ENCODE measurements at places on chromosomes 2 and 18.

DNA sequence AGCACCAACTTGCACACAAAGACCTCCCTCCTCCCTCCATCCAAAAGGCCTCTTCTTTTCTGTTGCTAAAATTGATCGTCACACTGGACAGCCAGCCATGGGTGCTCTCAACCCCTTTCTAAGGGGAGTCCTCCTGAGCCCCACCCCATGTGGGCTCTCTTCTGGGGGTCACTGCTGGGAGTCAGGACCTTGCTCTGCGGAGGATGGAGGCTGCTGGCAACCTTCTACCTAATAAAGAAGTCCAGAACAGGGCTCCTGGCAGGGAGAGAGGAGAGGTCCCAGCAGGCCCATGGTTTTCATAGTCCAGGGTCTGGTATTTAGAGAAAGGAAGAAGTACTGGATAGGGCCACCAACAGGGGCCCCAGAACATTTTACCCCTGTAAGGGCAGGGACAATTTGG, 67.6 kb upstream of the OTOS start:
- DNase-seq, result no peak

- DNase-seq, result no peak
Measured at GRCh38 chr2:47905386-47906156, 727 bp downstream of the FBXO11 start.

DNA sequence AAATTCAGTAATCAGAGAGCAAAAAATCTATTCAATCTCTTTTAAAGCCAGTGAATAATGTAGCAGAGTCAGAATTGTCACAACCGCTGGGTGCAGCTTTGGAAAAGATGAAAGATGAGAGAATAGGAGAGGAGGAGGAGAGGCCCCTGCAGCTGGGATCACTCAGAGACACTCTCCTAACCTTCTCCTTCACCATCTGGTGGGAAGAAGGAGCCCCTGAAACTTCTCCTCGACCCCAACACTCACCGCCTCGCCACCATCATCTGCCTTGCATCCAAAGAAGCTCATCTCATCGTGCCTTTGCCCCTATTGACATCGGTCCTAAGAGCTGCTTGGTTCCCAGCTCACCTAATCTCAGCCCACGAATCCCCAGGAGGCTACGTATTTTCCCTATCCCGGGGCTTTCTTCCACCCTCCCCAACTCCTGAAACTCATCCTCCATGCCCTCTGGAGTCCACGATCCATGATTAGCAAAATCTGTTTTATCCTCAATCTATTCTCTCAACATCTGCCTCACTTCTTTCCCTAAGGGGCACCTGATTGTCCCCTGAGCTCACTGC, 58.5 kb downstream of the PKDCC start:
- DNase-seq, result no peak

DNA sequence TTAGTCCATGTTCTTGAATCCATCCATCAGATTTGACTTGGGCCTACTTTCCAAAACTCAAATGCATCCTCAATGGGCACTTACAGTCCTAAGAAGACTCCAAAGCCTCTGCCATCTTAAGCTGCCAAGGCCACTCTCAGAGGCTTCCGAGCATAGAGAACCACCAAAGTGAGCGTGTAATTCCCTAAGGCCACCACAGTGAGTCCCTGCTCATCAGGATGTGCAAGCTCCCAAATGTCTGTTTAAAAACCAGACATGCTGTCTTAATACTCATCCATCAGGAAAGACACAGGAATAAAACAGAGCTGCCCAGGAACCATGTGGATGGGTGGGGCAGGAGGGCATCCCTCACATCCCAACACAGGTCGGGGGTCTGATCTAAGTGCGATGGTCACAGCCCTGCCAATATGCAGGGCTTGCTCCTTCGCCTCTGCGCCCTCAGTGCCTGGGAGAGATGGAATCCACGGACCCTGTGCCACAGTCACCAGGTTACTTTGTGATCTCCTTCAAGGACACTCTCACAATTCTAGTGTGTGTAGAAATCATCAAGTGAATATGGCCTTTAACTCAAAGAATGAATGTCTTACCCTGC, 80.4 kb downstream of the POLR1A start:
- no peak for DNase-seq

- no peak for DNase-seq
Measured at GRCh38 chr18:22267697-22268096, 98.3 kb downstream of the GATA6 start.

- no peak for DNase-seq
Measured at GRCh38 chr2:12506846-12507245, 209.9 kb upstream of the TRIB2 start.

GRCh38 chr2:30807249-30807648, at the start of gene CAPN13:
Gene CAPN13, minus strand, starts transcription at chr2:30807446. Its CDS starts 20,121 bp downstream, at chr2:30787325.
- DNase-seq, result no peak

- no peak for DNase-seq
Measured at GRCh38 chr2:160454070-160454797, 39.4 kb downstream of the RBMS1 start.

DNA sequence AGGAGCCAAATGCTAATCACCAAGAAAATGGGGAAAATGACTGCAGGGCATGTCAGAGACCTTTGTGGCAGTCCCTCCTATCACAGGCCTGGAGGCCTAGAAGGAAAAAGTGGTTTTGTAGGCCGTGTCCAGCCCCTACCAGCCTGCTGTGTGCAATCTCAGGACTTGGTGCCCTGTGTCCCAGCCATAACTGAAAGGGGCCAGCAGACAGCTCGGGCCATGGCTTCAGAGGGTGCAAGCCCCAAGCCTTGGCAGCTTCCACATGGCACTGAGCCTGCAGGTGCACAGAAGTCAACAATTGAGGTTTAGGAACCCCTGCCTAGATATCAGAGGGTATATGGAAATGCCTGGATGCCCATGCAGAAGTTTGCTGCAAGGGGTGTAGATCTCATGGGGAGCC, 391.2 kb upstream of the FSIP2 start:
- no peak for DNase-seq

DNA sequence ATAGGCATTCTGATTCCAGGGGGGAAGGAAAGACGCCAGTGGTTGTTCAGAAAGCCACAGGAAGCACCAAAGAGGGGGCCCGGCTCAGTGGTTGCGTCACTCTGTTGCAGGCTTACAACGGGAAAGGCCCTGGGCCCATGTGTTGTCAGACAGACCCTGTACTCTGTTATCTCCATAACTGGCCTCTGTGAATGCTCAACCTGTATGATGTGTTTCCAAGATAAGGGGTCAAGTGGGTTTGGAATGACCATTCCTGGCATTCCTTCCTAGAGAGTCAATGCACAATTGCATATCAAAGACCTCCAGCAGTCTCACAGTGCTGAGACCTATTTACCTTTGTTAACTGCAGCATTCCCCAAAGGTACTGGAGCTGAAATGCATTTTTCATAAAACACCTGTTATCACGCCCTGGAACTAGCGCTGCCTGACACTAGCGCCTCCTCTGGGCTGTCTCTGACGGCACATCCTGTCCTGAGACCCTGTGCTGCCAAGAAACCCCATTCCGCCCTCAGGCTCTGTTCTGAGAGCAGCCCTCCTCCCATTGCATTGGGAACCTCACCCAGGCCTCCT, 13.2 kb upstream of the LRRFIP1 start:
- DNase-seq, result peak; percentile 10

- no peak for DNase-seq
Measured at GRCh38 chr2:128273469-128274081, 45.1 kb downstream of the HS6ST1 start.

GRCh38 chr18:48778344-48779011, 172.3 kb downstream of the SMAD7 start:
- no peak for DNase-seq

DNA sequence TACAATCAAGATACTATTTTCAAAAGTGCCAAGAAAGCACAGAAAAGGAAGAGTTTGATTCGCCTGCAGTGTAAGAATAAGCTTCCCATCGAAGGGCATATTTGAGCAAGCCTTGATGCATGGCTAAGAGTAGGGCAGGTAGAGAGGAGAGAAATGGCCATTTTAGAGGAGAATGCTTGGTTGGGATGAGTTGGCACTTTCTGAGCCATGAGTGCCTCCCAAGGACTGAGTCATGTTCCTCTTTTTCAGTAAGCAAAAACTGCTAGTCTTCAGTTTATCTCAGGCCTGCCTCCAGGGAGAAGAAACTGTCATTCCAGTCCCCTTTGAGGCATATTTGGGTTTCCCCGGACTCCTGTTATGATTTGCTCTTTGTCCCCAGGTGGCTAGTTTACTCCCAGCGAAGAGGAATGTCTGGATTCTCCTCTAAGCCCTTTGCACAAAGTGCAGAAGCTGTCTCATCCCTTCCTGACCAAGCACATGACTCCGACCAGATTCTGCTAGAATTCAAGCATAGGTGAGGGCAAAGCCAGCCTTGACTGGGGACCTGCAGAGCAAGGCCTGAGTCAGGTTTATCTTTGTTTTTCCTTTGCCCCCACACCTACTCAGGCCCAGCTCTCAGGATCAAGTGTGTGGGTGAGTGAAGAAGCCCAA, 115.2 kb downstream of the TTC32 start:
- peak; percentile 50 for DNase-seq

GRCh38 chr18:8520266-8520665, 89.0 kb upstream of the RAB12 start:
- no peak for DNase-seq

DNA sequence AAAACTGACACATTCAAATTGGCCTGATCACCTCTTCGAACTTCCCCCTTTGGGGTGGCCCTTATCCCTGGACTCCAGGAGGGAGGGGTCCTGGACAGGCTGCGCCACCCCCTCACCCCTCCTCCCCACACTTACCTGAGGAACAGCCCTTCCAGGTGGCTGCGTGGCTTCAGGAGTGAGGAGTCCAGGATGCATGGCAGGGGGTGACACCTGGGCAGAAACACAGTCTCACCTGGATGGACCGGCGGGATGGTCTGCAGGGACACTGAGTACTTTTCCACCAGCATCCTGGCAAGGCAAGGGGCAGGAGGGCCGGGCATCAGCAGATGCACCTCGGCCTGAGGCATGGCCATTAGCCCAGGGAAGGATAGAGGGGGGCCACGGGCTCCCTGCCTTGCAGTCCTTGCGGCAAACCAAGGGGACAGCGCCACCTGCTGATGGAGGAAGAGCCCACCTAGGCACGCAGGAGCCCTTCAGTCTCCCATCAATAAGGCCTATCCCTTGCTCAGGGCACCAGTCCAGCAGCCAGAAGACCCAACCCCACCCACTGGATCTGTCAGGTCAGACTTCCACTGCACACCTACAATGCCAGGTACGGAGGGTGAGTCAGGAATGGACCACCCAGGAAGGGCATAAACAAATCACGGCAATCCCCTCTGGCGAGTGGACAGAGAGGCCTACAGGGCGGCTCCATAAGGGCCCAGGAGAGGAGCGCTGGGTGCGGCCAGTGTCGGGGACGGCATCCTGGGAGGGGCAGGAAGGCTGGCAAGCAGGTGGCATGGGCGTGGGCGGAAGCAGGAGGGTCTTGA, 26.0 kb downstream of the FAM178B start:
- DNase-seq, result peak; percentile 81

GRCh38 chr2:144659731-144660275, 139.9 kb upstream of the ZEB2 start:
- peak; percentile 99 for DNase-seq

DNA sequence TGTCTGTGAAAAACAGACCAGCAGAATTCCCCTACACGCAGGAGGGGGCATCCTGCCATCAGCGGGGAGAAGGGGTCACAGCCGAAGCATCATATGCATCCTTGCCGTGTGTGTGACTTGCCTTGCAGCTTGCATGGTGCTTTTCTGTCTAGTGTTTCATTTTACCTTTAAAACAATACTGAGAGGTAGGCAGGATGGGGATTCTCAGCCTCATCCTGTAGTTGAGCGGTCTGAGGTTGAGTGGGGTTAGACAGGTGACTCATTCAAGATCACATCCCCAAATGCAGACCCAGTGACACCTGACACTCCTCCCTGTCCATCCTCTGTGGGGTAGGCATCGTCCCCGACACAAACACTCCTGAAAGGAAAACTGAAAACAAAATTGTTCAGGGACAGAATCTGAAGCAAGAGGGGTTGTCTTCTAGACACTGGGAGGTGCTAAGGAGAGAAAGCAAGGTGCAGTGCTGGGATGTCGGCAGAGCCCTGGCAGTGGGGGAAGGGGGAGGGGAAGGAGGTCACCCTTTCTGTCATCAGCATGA, 7.9 kb downstream of the ARL4C start:
- DNase-seq, result no peak

DNA sequence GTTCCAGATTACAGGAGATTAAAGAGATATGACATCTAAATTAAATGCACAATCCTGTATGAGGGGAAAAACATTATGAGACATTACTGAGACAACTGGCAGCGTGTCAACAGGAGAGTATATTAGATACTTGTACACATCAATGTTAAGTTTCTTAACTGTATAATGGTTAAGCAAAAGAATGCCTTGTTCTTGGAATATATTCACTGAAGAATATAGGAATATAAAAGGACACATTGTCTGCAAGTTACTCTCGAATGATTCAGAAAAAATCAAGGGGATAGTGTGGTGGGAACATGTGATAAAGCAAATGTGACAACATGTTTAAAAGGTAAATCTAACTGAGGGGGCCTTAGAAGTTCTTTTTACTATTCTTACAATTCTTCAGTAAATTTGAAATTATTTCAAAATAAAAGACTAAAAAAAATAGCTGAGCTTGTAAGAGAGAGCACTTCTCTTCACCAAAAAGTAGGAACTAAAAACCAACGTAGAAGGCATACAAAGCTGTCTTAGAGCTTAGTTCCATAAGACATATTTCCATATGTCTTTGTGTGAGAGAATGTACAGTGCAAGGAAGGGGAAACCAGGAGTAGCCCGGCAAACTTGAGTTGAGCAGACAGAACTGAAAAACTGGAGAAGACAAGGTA, 7.5 kb downstream of the WDPCP start:
- DNase-seq, result no peak

DNA sequence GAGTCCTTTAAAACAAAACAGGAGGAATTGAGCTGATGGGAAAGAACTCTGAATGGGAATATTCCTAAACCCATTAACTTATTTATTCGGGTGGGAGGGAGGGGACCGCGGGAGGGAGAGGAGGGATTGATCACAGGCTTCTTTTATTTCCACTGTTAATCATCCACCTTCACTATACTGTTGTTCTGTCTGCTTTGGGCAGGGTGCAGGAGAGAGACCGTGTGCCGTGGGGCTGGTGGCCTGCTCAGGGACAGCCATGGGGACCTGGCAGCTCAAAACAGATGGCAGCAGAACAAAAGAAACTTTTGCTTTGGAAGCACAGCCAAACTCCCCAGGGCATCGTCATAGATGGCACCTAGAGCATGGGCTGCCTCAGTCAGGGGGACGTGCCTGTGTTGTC, 195.3 kb downstream of the MGAT5 start:
- no peak for DNase-seq

DNA sequence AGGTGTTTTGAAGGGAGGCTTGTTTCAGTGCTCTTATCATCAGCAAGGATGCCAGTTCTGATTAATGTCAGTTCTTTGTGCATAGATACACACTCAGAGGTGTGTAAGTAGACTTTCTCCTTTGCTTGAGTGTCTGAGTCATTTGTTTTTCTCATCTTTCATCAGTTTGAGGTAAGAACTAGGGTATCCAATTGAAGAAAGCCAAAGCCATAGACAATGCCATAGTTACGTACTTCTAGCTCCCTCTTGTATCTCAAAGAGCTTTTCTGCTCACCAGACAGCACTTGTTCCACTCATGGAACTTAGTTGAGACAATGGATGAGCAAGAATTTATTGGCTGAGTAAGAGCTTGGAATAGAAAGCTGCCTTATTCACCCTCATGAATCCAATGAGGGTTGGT, 520.1 kb downstream of the PIK3C3 start:
- no peak for DNase-seq

- no peak for DNase-seq
Measured at GRCh38 chr2:174807931-174808330, 43.7 kb upstream of the CHRNA1 start.

- no peak for DNase-seq
Measured at GRCh38 chr2:121856360-121856759, 100.9 kb downstream of the TSN start.
